ENCODE measurements at places on chromosomes 12 and 14. TPM values are rescaled to one million over a fixed set of nuclear protein-coding genes. Genes with fewer than 3 reads are reported as not detected.

The LRRC9 gene
- total RNA-seq, result not detected

The GAS2L3 gene
- total RNA-seq, result 232 TPM

The INHBE gene
- not detected for total RNA-seq

The NTF3 gene
- total RNA-seq, result 5.9 TPM

The CYP46A1 gene
- total RNA-seq, result 2.5 TPM

The IFNG-AS1 gene
- 0.27 TPM for total RNA-seq

The LRTM2 gene
- total RNA-seq, result not detected

DNA sequence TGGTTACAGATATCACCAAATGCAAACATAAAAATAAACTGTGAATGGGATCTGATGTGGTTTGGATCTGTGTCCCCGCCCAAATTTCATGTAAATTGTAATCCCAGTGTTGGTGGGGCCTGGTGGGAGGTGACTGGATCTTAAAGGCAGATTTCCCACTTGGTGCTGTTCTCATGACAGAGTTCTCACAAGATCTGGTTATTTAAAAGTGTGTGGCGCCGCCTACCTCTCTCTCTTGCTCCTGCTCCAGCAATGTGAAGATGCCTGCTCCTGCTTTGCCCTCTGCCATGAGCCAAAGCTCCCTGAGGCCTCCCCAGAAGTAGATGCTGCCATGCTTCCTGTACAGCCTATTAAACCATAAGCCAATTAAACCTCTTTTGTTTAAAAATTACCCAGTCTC is 47.8 kb downstream of the SLC25A21 start:
- DNase-seq, result no peak

DNA sequence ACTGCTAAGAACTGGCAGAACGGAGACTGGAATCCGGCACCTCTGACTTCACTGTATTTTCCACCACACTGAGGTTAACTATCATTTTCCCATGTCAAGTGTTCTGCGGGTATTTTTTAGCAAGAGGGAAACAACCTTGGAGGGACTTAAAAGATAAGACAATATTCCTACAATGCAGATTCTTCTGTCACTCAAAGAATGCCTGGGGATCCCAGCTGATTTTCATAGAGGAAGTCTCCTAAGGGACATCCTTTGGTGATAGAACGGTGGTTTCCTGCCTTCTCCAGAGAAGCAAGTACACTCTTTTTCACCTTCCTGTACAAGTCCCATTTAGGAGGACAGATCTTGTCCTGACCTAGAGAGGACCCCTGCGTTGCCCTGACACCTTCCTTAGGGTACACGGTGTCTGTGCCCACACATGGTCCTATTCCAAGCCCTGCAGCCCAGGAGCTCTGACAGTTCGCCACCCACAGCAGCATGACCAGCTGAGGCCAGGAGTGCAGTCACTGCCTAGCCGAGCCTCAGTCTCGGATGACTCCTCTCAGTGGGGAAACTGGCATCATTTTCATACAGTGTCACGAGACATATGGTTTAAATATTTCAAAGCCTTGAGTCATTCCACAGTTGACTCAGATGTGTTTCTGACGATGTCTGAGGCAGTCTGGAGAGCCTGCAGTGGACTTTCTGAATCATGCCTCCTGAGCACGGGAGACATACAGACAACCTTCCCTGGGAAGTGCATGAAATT is 181.3 kb upstream of the FKBP4 start:
- DNase-seq, result no peak

DNA sequence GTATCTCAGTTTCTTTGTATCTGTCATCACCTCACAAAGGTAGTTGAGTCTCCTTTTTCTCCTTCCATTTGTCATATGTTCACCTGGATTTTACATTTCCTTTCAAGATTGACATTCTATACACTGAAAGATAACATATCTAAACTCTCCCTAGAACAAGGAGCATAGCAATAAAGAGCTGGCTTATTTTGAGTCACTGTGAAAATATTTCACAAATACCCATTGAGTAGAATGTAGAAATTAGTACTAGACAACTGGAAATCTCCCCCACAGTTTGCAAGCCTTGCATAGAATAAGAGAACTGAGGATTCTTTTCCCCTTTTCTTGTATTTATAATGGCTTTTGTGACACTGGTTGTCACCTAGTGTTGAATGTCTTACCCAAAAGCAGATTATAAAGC is 111.2 kb downstream of the KICS2 start:
- DNase-seq, result no peak

DNA sequence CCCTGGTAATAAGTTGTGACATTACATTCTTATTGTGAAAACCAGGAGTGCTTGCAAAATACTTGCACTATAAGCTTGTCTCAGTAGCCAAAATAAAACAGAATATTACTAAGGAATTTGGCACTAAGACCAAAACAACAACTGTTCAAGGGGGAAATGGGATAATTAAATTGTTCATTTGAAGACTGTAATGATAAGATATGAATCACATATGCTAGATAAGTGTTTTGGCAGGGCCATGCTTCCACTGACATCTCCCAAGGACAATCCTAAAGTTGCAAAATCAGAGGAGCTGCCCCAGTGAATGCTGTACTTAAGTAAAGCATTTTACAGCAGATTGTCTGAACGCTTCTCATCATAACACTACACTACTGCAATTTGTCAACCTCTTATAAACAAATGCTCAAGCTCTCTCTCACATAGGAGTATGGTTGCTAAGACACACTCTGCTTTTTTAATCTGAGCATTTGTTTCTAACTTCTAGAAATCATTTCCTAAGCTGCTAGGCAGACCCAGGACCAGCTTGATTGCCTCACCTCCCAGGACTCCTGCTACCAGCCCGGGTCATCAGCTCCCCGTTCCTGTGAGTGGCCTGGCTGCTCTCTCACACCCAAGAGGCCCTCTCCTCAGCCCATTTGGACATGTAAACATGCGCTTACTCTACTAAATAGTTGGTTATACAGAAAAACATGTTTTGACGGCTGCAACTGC is 191.5 kb downstream of the PAX9 start:
- no peak for DNase-seq

- no peak for DNase-seq
Observed at GRCh38 chr12:130127532-130127911, 34.7 kb upstream of the FZD10 start.

GRCh38 chr12:50647031-50647430 is 116.9 kb upstream of the ATF1 start:
- DNase-seq, result no peak

- DNase-seq, result no peak
Observed at GRCh38 chr12:31289441-31289840, 36.5 kb downstream of the SINHCAF start.

DNA sequence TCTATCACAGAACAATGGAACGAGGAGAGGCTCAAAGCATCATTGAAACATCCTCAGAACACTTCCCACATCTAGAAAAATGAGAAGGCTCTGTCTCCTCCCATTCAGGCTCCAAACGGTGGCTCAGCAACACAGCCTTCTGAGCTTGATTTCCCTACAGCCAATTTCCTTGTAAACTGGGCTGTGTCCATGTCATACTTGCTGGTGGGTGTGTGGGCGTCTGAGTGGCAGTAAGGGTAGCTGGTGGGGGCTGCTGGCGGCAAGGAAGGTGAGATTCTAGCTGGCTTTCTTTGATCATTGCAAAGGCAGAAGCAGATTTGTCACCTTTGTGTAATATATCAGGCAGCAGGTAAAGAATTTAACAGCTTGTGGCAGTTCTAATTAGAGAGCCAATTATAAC is 163.7 kb downstream of the CALM1 start:
- no peak for DNase-seq

- no peak for DNase-seq
Observed at GRCh38 chr12:11967376-11968047, 103.2 kb upstream of the BCL2L14 start.

- no peak for DNase-seq
Observed at GRCh38 chr12:15526033-15526432, 203.7 kb downstream of the PTPRO start.

DNA sequence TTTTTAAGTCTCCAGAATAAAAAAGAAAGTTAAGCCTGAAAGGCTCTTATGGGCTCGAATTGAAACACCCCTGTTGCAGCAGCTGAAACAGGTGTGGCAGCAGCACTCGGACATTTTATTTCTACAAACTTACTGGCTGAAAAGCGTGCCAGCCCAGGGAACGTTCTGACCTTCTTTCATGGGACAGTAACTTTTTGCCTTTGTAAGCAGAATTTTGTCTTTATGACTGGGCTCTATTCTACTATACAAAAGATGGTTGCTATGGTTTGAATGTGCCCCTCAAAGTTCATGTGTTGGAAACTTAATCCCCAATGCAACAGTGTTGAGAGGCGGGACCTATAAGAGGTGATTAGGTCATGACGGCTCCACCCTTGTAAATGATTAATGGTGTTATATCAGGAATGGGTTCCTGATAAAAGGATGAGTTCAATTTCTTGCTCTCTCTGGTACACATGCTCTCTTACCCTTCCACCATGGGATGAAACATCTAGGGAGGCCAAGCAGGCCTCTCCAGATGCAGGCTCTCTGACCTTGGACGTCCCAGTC is 52.7 kb downstream of the PELI2 start:
- no peak for DNase-seq

GRCh38 chr12:107447336-107447735 is 238.3 kb upstream of the PWP1 start:
- no peak for DNase-seq
